ENCODE measurements at places on chromosomes 6 and 20.

DNA sequence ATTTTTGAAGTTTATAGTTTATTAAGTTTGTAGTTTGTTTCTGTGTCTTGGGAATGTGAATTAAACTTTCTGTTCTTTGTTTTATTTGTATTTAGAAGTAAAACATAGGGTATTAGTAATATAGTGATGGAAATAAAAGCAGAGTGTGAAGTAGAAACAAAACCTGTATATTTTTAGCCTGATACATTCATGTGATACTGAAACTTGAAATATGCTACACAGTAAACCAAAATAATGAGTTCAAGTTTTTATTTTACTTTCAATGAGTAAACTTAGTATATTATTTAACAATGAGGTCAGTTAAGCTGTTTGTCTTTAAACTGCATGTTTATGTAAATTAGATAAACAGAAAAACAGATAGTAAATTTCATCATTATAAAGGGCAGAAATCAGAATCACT lies 1592.6 kb downstream of the GRIK2 start:
- no peak for DNase-seq

DNA sequence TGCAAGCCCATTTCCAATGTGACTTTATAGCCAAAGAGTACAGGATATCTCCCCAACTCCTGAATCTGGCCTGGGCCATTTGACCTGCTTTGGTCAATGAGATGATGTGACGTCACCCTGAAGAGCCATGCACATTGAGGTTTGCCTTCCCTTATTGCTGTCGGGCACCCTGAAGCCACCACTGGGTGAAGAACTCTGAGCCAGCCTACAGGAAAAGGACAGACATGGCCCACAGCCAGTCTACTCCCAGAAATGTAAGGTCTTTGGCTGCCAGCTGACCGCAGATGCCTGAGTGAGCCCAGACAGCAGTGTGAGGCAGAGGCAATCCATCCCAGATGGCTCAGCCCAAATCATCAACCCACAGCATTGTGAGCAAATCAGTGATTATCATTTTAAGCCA lies 3.7 kb upstream of the SYNDIG1 start:
- DNase-seq, result no peak

- no peak for DNase-seq
Observed at GRCh38 chr6:122082370-122082769, 317.1 kb upstream of the HSF2 start.

DNA sequence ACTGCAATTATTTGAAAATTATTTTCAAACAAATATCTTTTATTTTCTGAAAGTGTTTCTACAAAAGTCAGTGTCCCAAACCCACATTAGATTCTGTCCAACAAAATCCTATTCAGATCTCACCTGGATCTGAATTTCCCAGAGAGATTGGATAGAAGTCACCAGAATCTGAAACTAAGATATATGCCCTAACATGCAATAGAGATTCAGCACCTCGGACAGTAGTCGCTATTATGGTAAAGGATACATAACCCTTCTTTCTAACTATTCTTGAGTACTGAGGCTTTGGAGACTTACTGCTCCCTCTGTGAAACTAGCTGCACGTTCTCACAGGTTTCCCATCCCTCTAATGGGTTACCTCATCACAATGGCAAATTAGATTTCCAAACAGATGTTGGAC lies 151.4 kb downstream of the ID4 start:
- DNase-seq, result no peak

- no peak for DNase-seq
Observed at GRCh38 chr6:52529311-52529710, 47.5 kb downstream of the TRAM2 start.

GRCh38 chr6:37520926-37521325 lies 21.2 kb upstream of the CCDC167 start:
- DNase-seq, result no peak

DNA sequence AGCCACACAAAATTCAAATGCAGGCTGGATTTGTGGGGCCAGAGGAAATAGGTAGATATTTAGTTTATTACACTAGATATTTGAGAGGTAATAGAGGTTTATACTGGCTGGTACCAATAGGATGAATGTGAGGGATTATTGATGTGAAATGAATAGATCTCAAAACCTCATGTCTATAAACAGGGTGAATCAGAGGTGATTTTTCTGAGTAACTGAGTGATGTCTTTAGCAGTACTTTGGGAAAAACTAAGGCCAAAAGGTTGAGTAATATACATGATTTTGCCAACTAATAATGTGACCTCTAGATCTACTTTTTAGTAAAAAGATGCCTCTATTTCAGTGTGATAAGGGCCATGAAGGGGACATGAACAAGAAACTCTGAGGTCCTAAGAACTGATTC lies 86.8 kb downstream of the HAO1 start:
- no peak for DNase-seq

GRCh38 chr6:37303091-37303660 lies 45.2 kb upstream of the TMEM217 start:
- DNase-seq, result no peak

GRCh38 chr20:17925141-17925939 lies 43.3 kb downstream of the SNX5 start:
- no peak for DNase-seq

DNA sequence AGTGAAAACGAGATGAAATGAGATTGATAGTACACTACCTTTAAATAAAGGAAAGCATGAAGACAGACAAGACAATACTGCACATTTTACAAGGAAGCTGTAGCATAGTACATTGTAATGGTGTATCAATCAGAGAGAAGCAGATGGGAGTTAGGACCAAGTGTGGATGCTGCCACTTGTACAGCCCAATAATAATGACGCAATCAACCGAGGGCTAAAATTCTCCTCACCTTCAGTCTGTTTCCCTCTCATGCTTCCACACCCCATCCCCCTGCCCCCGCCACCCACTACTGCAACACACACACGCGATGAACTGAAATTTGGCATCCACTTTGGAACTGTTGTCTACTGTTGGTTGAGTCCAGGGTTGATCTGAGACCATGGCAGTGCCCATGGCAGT lies 12.4 kb upstream of the HDGFL1 start:
- no peak for DNase-seq
